NCI-H1092 (cell line): ENCODE measurements at places on chromosomes 2 and 18.

- no peak for DNase-seq
These were observed 310.2 kb upstream of the LRATD1 start for GRCh38 chr2:14322306-14322705.

DNA sequence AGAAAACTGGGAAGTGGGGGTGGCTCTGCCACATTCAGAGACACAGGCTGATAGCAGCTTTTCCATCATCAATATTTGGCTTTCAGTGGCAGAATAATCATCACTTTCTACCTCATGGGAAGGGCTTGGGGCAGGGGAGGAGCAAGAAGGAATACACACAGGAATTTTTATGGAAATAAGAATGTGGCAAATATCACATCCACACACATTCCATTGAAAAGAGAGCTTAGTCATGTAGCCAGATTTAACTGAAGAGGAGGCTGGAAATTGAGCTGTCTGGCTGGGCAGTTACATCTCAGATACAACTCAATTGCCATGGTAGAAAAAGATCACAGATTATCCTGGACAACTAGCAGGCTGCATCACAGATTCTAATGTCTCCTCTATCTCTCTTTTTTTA, 1474.0 kb upstream of the ACVR2A start:
- DNase-seq = no peak

DNA sequence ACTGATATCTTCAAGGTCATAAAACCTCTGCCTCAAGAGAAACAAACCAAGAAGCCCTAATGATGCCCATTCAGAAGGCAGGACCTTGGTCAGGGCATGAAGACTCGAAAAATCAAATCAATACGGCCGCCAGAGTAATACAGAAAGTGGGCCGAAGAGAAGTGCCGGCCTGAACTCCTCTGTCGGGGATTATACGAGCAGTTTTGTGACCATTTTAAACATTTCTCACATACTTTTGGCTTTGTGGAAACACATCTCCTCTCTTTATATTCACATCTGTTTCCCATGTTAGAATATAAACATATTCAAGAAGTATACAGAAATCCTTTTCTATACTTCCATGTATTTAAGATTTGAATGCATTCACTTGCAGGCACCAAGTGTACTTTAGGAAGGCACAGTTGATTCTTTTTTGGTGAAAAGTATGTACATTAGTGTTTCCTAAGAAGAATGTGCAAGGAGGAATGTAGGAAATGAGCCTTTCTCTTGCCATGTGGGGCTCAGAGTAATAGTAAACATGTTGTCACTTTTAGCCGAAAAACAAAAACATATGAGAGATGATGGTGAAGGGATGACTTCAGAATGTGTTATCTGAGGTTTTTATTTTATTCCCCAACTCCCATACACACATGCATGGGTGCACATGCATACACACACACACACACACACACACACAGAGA, 707.9 kb upstream of the ID2 start:
- DNase-seq = no peak

- no peak for DNase-seq
These were observed 80.9 kb downstream of the BCL2 start for GRCh38 chr18:63238693-63239075.

GRCh38 chr2:229300790-229301189, 29.7 kb upstream of the PID1 start:
- DNase-seq = no peak

DNA sequence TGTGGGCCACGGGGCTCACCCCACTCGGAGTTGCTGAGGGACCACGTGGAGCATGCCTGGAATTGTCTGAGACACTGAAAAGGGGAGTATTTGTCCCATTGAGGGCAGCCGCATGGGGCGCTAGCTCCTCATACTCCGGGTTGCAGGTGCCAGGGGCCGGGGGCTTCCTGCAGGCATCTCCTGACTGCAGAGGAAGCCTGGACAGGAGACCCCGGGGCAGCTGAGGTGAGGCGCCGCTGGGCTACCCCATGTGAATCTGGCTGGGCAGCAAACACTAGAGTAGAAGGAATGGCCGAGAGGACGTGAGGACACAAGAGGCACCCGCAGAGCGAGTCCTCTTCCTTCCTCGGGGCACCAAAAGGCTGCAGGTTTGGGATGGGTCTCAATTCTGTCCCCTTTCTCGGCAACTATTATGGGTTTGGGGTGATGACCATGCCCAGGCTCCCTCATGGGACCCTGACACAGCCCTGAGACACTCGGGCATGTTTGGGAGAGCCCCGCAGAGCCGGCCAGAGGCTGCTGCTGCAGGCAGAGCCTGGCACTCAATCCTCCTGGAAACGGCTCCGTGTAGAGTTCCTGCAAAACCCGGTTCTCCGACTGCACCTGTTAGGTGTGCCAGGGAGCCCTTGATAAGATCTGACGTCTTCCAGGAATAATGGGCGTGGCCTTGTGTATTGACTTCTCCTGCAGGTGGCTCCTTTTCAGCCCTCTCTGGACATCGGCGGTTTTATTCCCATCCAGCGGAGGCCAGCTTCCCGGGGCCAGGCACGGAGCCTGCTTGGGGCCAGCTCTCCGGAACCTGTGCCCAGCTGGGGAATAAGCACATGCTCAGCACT, 77.0 kb downstream of the CTIF start:
- no peak for DNase-seq

DNA sequence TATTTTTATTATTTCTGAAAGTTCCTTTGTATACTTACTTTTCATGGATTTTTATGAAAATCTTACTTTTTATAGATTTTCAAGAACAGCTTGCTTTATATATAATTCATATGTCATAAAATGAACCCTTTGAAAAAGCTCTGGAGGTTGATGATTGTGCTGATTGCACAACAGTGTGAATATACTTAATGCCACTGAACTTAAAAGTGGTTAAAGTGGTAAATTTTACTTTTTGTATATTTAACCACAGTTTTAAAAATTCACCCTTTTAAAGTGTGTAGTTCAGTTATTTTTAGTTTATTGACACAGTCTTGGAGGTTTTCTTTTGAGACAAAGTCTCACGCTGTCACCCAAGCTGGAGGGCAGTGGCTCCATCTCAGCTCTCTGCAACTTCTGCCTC, 8.4 kb downstream of the SANBR start:
- no peak for DNase-seq

DNA sequence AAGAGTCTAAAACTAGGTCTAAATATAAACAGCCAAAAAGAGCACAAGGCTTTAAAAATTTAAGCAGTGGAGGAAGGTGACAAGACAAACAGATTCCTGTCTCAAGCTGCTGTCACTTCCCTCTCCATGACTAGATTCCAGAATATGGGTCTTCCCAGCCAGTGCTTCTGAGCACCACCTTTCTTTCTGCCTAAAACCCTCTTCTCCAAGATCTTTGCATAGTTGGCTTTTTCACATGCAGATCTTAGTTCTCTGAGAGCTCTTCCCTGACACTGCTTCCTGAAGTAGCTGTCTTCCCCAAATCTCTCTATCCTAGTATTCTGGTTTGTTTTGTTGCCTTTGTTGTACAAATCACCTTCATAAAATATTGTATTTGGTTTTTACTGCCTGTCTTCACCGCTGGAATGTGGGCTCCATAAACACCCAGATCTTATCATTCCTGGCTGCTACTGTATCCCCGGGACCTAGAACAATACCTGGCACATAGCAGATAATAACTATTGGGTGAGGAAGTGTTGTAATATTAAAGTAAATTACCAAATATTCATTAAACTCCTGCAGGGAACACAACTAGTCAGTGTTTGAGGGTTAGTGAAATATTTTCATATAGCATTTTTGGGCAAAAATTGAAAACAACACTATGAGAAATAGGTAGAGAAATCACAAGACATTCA, 150.2 kb downstream of the CCDC85A start:
- no peak for DNase-seq

- DNase-seq = no peak
These were observed 167.1 kb upstream of the STK17B start for GRCh38 chr2:196338440-196338839.

GRCh38 chr2:74047152-74047551, 62.4 kb downstream of the TET3 start:
- no peak for DNase-seq

DNA sequence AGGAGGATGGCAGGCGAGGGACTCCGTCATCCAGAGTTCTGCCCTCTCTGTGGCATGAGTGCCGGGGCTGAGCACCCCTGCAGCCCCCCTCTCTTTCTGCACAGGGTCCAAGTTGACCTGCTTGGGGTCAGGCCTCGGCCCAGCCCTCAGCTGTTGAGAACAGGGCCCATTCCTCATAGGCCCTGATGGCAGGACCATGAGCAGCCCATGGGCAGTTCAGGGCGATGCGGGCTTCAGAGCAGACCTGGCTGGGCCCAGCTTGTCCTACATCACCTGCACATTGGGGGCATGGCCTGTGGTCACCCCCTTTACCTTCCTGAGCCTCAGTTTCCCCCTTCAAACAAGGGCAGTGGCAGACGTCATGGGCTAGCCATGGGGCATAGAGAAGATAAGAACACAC, 238.1 kb downstream of the SEPTIN10 start:
- DNase-seq = no peak

DNA sequence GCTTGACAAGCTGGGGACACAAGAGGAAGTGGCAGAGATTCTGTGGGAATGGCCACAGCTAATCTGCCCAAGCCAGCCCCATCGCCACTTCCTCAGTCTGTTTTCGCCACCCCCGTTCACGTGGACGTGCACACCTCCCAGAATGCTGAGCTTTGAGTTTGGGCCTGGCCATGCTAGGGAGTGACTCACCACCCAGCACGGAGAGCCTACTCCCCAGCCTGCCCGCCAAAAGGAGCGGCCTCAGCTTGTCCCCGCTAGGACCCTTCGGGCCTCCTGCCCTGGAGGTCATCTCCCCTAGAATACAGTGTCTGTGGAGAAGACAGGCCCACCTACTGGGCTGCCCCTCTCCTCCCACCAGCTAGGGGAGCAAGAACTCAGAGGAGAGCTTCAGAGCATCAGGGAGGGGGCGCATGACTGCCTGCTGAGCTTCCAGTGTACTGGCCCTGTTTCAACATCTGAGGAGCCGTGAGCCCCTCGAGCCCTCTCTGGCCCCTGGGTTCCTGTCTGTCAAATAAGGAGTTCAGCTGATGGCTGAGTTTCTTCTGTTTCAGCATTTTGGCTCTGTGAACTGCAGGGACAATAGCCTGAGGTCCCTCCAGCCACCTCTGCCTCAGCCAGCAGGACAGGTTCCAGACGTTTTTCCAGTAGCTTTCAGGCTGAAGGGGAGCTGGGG, 5.1 kb downstream of the SLC35F6 start:
- no peak for DNase-seq

GRCh38 chr2:241190291-241190981, 2.0 kb downstream of the ANO7 start:
- no peak for DNase-seq

DNA sequence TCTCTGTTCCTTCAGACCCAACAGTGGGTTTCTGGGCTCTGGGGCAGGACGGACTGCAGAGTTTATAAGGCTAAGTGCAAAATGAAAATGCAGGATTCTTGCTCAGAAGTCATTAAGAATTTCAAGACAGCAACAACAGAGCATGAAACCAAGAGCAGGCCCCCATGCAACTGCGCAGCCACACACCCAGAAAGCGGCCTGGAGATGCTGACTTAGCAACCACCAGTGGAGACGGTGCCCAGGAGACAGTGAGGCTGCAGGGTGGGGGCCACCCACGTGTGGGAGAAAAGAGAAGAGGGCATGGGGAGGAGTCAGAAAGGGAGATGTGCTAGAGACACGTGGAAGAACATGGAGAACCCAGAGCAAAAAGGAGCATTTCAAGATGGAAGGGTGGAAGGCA, 66.5 kb downstream of the GALNT14 start:
- no peak for DNase-seq

- no peak for DNase-seq
These were observed 93.9 kb upstream of the LGALSL start for GRCh38 chr2:64359892-64360657.

DNA sequence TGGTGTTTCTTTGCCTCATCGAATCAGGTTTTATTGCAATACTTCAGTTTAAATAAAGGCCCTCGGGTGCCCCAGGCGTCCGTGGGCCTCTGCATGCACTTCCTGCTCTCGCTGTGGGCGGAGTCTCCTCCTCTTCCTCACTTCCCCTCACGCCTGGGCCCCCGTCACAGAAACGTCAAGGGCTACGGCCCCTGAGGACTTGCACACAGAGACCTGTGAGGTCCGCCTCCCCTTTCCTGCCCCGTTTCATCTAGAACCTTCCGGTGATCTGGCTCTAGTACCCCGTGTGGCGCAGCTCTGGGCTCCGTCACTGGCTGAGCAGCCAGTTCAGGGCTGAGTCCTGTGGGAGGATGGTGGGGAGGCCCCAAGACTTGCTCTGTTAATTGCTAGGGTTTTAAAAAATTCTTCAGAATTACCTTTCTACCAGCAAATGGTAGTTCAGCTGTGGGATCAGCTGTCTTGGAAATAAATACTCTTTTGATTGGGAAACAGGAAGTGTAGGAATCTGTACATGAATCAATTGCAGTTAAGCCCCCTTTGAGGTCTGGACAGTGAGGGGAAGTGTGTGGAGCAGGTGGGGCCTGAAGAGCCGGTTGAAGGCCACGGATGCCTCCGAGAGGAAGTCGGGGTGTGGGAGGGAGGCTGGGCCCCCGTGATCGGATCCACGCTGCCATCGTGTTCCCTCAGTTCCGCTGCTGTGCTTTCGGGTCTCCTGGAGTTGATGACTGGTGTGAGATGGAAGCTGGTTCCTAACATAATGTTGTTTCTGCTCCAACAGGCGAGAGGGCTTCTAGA, 10.2 kb downstream of the NFATC1 start:
- no peak for DNase-seq

DNA sequence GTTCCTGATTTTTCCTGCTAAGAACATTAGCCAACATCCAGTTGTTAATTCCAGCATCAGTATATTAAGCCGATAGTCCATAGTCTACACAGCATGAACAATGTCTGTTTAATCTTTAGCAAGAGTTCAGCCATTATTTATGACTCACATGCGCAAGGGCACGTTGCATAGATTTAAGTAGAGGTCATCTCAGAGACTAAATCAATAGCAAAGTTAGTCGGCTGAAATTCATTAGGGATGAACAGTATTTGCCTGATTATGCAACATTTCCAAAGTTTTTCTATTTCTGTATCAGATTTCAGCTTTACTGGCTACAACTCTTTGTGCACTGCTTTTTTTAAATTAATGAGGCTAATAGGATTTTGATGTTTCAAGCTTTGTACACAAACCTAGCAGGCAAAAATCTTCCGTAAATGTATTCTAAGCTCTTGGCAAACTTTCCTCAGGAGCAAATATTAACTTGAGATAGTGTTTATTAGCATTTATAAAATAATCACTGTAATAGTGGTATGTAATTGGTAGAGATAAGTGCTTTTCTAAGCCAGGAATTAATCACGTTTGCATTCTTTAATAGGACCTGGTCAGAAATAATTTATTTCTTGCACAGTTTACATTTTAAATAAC, 578.7 kb upstream of the ID2 start:
- no peak for DNase-seq
